KG1 (cell line): ENCODE measurements at places on chromosomes 6 and 20.
A peak's percentile ranks its signal among the peaks of the same experiment; 100 is the strongest.

DNA sequence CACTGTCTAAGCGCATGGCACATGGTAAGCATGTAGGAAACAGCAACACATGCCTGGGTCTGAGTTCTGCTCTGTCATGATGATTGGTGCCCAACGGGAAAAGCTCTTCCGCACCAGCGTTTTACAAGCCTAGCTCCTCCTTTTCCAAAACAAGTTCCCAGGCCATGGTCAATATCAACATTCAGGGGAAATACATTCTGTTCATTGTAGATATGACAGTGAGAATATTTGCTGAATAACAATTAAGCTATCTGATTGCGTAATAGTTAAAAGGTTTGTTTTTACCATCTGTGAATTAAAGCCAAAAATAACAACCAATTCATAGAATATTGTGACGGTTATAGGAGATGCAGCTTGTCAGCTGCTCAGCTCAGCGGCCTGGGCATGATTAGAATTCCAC is 404.3 kb upstream of the SLC35B3 start:
- DNase-seq: no peak

DNA sequence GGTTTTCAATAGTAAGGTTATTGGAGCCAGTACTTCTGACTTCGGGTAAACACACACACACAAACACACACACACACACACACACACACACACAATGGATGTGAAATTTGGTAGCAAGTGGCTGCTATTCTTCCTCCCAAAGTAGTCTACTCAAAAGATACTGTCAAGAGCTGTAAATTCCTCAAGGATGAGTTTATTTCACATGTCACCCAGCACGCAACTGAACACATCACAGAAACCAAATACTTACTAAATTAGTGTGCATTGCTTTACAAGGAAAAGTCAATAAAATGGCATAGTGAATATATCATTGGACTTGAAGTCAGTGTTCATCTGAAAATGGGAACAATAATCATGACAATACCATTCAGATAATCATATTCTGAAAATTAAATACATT is 32.9 kb downstream of the MMUT start:
- no peak for DNase-seq

- DNase-seq: no peak
These were observed 106.9 kb downstream of the RNGTT start for GRCh38 chr6:88856566-88856965.

- DNase-seq: no peak
These were observed 7.4 kb upstream of the CD24 start for GRCh38 chr6:106981926-106982325.

- peak; percentile 30 for DNase-seq
These were observed 115.1 kb upstream of the ARID1B start for GRCh38 chr6:156662025-156662445.

GRCh38 chr6:52893803-52894202 is 15.7 kb downstream of the GSTA3 start:
- no peak for DNase-seq

DNA sequence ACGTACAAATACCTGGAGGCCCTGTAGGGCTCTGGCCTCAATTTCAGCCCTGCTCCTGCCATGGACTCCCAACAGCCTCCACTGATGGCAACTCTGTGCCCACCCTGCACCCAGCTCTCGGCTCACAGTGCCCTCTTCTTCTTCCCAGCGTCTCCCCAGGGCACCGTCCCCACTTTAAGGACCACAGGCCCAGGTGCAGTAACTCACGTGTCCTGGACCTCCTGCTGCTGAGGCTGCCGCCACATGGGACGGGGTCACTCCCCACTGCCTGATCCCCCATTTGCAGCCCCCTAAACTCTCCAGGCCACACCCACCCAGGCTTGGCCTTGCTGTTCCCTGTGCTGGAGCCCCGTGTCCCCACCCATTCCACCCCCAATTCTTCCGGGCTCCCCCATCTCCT is 223.4 kb downstream of the PREX1 start:
- DNase-seq: no peak

GRCh38 chr6:148430897-148431296 is 88.3 kb downstream of the SASH1 start:
- no peak for DNase-seq

DNA sequence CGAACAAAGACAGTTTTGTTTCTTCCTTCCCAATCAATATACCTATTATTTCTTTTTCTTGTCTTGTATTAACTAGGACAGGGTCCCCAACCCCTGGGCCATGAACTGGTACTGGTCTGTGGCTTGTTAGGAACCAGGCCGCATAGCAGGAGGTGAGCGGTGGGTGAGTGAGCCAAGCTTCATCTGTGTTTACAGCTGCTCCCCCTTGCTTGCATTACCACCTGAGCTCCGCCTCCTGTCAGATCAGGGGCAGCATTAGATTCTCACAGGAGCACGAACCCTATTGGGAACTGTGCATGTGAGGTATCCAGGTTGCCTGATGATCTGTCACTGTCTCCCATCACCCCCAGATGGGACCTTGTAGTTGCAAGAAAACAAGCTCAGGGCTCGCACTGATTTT is 151.9 kb downstream of the CDKAL1 start:
- DNase-seq: no peak
